ENCODE measurements at places on chromosomes 6 and 20.

- no peak for DNase-seq
Measured at GRCh38 chr6:163730246-163731210, 316.0 kb downstream of the QKI start.

DNA sequence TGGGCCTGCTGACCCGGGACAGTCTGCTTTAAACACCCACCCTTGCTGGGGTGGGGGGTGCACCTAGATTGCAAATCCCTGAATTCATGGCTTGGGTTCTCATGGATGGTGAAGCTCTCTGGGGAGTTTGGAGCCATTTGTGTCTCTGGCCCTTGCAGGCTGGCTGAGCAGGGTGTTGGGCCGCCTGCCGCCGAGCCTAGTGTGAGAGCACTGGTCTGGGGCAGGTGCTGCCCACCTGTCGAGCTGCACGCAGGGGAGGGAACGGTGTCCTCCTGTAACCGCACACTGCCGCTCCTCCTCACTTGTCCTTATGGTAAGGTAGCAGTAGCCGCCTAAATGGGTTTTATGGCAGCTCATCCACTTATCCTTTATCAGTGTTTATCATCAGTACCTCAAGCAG lies 143.9 kb downstream of the DTNBP1 start:
- DNase-seq, result no peak

- no peak for DNase-seq
Measured at GRCh38 chr6:170439366-170440361, 113.4 kb downstream of the PSMB1 start.

- DNase-seq, result no peak
Measured at GRCh38 chr6:80469977-80470376, 363.5 kb downstream of the BCKDHB start.

- DNase-seq, result no peak
Measured at GRCh38 chr6:134523051-134523450, 205.1 kb upstream of the SGK1 start.

DNA sequence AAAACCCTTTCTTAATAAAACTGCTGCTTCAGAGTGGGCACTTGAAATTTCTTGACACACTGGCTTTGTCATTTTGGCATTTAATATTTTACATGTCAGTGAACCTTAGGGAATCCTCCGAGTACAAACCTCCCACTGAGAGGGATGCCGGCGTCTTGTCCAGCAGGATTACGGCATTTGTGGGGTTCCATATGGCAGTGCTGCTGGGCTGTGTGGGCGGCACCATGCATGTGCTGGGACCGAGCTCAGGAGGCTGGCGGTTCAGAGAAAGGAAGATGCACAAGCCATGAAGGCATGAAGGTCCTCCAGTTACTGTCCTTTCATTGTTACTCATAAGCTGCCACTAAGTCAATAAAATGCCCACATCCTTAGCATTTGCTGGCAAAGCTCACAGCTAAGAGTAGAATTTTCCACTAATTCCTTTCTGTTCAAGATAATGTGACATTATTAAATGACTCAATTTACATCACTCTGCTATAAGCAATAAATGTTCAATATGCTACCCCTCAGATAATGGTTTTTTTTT lies 61.4 kb downstream of the LY86 start:
- DNase-seq, result no peak

DNA sequence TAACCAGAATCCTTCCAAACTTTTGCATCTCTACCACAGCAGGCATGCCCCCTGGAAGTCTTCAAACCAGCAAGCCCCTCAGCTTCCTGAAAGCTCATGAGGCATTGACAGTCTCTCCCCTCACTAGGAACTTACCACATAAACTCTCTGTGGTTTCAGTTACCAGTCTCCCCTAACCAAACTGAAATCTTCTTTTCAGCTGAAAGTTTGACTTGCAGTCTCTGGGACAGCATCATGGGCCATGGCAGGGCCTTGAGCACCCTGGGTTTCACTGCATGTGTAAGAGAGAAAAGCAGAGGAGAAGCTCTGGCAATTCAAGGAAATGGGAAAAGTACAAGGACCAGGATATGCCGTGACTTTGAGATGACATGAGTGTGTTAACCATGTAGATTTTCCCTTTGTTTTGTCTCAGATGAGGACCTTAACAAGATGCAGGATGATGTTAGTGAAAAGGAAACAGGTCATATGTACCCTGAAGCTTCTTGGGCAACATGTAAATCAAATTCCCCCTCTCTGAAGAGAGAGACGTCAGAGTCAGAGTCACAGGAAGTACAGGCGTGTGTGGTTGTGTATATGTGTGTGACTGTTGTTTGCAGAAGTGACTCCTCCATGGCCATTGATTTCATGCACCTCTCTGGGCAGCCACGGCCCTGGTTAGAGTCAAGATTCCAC lies 106.3 kb downstream of the TNFRSF21 start:
- DNase-seq, result no peak

- no peak for DNase-seq
Measured at GRCh38 chr6:28064272-28064671, 16.1 kb upstream of the ZNF165 start.

GRCh38 chr20:14418376-14418775 lies 81.0 kb upstream of the FLRT3 start:
- DNase-seq, result no peak

GRCh38 chr6:28209753-28210535 lies 15.1 kb upstream of the ZSCAN9 start:
- no peak for DNase-seq

DNA sequence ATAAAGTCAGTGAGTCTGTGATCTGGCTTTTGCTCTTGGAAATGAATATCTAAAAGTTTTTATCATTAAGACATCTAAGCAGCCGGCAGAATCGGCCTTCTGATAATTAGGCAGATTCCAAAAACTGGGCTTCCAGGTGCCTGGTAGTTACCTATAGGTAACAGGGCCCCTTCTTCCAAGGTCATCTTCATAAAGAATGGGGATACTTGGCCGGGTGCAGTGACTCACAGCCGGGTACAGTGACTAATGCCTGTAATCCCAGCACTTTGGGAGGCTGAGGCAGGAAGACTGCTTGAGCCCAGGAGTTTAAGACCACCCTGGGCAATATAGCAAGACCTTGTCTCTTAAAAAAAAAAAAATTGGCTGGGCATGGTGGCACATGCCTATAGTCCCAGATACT lies 12.9 kb upstream of the RBL1 start:
- no peak for DNase-seq

GRCh38 chr20:9615118-9615517 lies 100.7 kb downstream of the LAMP5 start:
- no peak for DNase-seq

DNA sequence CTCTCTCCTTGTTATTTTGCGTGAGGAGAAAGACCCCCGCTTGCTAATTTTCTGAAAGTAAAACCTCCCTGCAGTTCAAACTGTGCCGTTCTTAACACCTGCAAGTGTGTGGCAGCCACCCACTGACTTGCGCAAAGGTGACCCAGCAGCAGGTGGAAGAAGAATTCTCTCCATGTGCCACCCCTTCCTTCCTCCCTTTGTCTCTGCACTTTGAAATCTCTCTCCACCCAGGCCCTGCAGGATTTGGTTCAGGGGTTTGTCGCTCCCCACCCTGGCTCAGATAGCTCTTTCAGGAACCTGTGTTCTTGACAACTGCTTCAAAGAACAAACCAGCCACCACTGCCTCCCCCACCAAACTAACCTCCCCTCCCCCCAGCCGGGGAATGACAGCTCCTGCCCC lies 41.4 kb downstream of the ZNF831 start:
- no peak for DNase-seq

DNA sequence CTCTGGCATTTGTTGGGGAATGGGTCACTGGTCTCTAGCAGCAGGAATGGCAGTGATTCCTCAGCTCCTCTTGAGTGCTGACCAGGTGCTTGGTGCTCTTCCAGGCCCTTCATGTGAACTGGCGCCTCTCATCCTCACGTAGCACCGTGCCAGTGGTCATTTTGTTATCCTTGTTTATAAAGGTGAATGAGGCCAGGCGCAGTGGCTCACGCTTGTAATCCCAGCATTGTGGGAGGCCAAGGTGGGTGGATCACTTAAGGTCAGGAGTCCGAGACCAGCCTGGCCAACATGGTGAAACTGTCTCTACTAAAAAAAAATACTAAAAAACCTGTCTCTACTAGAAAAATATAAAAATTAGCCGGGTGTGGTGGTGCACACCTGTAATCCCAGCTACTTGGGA lies 301.3 kb downstream of the QKI start:
- no peak for DNase-seq

DNA sequence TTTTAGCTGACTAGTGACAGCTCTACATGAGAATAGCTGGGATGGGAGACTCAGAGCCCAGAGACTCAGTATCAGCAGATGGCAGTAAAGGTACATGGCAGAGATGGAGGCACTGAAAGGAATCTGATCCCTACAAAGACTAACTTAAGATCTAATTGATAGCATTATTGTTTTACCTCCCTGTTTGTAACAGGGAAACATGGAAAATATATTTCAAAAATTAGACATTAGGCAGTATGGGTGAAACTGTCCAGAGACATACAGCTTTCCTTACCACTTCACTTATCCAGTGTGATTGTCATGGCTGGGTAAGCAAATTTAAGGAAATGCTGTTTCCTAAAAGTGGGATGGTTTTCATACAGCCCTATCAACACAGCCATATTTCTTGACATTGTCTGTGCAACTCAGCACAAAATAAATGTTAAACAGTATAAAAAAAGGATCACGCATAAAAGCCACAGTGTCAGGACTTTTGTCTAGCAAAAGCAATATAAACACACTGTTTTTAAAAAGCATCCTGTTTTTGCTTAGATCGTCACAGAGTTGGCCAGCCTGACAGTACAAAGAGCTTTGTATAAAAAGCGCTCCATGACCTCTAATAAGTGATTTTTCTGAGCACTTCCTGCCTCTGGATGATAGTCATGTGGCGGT lies 376.9 kb downstream of the PHF3 start:
- peak; percentile 75 for DNase-seq

DNA sequence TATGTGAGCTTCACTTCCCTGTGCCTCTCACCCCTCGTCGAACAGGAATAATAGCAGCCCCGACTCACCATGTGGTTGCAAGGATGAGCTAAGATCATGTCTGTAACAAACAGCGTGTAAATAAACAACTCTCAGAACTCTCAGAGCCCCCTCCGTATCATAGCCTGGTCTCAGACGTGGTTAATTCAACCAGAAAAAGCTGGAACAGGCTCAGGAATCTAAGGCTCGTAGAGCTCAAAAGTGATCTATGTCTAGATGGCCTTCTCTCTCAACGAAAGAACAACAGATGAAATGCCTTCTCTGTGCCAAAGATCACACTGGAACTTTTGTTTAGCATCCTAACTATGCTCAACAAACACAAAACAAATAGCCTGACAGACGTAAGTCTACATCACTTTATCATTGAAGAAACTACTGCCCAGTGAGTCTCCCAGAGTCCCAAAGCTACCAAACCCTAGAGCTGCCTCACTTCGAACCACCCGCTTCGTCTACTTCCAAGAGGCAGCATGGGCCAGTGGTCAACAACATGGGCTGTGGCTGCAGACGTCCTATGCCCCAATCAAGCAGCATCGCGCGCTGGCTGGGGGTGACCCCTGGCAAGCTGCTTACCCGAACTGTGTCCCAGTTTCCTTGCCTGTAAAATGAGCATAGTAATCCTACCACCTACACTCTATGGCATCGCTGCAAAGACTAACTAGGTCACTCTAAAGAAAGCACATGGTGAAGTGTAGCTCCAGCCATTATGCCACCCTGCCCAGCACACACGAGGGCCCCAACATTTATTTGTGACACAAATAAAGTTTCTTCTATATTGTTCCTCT lies 35.1 kb downstream of the NFATC2 start:
- no peak for DNase-seq

DNA sequence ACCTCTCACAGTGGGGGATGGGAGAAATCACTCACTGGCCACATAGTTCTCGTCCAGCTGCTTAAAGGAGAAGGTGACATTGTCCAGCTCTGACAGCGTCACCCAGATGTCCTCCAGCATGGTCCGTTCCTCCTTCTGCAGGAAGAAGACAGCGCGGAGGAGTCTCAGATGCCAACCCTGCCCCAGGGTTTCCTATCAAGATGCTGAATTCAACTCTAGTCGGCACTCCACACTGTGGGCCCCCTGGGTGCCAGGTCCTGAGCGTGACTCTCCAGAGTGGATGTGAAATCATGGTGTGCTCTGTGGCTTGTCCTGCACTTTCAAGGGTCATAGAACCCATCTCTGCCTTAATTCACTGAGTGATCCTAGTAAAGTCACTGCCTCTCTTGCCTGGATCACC lies 193.2 kb downstream of the PREX1 start:
- DNase-seq, result no peak

DNA sequence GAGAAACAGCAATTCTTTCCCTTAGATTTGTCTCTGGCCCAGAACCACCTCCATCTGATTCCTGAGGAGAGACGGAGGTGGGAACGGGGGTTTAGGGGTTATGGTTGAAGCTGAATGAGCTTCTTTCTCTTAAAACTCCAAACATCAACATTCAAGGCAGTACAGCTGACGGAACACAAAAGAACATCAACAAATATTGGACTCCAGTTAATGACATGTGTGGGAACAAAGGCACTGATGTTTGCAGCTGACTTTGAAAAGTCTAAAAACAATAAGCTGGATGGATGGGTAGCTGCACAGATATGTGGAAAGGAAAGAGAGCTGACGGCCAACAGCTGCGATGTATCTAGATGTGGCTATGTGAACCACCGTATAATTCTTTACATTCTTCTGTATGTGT lies 256.5 kb downstream of the SOD2 start:
- no peak for DNase-seq

DNA sequence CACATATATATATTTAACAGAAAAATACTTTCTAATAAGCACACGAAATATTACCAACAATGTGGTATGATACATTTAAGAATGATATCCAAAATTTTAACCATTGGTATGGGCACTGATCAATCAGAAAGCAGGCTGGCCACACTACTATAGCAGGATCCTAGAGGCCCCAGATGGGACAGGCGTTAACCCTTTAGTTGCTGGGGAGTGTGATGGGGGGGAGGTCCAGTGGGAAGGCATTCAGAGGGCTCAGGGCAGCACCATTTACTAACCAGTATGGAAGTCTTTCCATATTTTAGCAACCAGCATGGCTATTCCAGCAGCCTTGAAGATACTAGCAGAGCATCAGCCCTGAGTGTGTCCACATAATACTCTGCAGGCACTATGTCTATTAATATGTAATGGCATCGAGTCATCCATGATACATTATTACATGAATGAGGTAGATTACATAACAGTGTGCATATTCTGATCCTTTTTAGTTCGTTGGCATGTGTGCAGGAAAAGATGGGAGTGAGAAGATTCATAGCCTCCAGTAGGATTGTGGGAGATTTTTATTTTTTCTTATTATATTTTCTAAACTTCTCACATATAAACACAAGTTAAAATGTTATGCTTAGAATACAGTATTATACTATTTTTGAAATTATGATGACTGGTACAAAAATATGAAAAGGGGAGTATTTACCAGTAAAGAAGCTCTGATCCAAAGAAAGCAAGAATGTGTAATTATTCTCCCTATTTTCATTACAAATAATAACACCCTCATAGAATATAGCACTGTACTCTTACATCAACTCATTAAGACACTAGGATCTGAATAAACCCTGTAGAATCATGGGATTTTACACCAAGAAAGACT lies 78.9 kb downstream of the FAM217A start:
- no peak for DNase-seq

GRCh38 chr6:84428300-84428907 lies 201.0 kb upstream of the CEP162 start:
- DNase-seq, result peak; percentile 87

- DNase-seq, result no peak
Measured at GRCh38 chr20:34401741-34402455, 38.8 kb downstream of the ITCH start.

Measured in OCI-M1 (cell line).